Activated CD4-positive, alpha-beta T cell treated with anti-CD3 and anti-CD28 coated beads, Interleukin-2, amount 50 U/mL, for 1 hour (primary cell): ENCODE measurements at places on chromosomes 5 and 9.

DNA sequence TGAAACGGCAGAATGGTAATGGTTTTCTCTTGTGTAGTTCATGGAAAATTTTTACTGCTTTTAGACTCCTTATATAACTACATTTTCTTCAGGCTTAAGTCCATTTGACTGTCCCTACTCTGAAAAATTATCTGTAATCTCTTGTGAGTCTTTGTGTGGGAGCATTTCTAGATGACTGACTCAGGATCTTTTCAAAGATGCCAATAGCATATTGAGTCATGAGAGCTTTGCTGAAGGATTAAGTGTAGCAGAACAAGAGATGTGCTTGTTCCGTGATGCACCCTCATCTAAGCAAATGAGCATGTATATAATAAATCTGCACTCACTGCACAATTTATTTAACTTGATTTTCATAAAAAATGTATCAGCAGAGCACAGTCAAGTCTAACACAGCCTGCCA is 298.7 kb upstream of the CDH6 start:
- no peak for DNase-seq

DNA sequence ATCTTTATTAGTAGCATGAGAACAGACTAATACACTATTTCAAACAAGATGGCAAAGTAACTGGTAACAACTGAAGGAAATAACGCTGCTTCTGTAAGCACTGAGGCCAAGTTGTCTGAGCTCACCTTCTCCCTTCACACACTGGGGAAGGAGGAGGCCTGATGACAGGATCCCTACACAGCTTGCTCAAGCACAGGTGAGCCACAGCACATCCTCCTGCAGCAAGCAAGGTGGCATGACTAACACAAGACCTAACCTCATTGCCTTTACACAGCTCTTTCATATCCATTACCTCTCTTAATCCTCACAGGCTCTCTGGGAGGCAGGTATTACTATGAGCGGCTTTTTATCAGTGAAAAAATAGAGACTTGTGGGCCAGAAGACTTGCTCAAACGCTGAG is 83.3 kb downstream of the ARL15 start:
- DNase-seq: no peak

- DNase-seq: no peak
Measured at GRCh38 chr5:111774525-111774924, 17.5 kb upstream of the NREP start.

- no peak for DNase-seq
Measured at GRCh38 chr9:123251324-123251723, 17.1 kb downstream of the STRBP start.

DNA sequence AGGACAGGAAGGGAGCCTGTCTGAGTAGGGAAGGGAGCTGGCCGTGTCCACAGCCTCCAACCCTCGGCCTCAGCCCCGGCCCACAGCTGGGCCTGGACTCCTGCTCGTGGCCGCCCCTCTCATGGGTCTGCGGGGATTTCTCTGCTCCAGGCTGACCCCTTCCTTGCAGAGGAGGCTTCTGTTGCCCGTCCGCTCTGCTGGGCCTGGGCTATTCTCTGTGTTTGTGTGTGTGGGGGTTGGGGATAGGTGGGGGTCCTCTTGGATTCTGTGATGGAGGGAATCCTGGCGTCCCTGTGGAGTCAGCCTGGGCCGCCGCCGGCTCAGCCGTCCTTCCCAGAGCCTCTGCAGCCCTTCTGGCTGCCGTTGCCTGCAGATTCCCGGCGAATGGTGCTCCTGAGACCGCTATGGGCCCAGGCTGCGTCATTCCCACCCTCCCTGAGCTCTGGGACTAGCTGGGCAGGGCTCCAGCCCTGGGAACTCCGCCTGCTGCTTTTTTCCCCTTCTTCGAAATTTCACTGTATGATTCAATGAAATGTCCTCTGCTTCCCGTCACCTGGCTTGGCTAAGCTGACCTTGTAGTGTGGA is 64.2 kb downstream of the FGF18 start:
- DNase-seq: no peak

GRCh38 chr9:76643399-76644117 is 120.7 kb upstream of the PCA3 start:
- no peak for DNase-seq

DNA sequence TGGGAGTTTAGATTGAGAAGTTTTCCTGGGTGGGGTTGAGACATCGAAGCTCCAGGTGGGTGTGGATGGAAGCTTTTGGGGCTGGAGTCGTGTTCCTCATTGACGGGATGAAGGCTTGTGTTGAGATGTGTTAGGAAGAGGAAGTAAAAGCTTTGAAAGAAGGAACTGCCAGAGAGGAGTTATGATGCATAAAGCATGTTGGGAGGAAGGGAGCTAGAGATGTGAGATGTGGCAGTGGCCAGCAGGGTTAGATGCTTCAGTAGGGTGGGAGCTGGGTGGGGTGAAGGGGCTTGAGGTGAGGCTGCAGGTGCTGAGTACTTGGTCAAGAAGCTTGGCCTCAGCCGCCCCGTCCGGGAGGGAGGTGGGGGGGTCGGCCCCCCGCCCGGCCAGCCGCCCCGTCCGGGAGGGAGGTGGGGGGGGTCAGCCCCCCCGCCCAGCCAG is 56.7 kb downstream of the HSPA4 start:
- no peak for DNase-seq

GRCh38 chr5:133741396-133741795 is 129.1 kb upstream of the FSTL4 start:
- no peak for DNase-seq

GRCh38 chr9:105055917-105056316 is 128.0 kb upstream of the ABCA1 start:
- no peak for DNase-seq

- DNase-seq: no peak
Measured at GRCh38 chr9:108219664-108220063, 636.1 kb downstream of the ACTL7B start.

DNA sequence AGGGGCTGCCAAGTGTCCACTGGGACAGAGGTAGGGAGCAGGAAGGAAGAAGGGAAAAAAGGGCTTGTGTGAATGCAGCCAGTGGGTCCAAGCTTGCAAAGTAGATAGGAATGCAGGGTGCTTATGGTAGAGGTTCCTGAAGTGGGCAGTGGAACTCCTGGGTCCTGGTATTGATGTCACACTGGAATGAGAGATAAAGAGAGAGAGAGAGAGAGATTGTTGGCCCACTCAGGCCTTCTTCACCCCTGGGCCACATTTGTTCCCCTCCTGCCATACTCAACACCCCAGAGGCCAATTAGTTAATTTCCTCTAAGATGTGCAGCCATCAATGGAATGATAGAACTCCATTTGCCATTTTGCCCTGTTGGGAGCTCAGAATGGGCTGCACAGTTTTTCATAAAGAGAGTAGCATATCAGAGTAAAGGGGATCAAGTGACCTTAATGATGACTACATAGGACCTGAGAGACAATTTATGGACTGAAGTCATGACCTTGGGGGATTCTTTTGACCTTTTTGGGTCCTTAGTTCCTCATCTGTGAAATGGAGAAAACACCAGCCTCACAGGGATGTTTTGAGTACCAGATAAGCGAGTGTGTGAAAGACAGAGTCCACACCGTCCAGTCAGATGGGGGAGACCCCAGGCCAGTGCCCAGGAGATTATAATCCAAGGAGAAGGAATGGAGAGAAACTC is 52.9 kb downstream of the PPARGC1B start:
- DNase-seq: no peak

DNA sequence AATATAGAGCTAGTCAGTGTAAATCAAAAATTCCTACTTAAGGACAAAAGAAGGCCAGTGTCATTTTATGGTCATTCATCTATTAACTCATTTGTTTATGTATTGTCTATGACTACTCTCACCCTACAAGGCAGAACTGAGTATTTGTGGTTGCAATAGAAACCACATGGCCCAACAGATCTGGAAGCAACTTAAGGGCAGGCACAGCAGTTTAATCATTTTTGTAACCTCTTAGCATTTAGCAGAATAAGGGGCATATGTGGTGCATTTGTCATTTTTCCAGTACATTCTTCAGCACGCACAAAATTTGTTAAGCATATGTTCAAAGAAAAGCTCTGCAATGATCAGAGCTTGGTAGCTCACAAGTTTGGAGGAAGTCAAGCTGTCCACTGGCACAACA is 1.1 kb downstream of the FKBP15 start:
- no peak for DNase-seq

- DNase-seq: no peak
Measured at GRCh38 chr5:107268241-107268640, 402.5 kb downstream of the EFNA5 start.

- DNase-seq: no peak
Measured at GRCh38 chr5:57695179-57695578, 212.6 kb upstream of the ACTBL2 start.

DNA sequence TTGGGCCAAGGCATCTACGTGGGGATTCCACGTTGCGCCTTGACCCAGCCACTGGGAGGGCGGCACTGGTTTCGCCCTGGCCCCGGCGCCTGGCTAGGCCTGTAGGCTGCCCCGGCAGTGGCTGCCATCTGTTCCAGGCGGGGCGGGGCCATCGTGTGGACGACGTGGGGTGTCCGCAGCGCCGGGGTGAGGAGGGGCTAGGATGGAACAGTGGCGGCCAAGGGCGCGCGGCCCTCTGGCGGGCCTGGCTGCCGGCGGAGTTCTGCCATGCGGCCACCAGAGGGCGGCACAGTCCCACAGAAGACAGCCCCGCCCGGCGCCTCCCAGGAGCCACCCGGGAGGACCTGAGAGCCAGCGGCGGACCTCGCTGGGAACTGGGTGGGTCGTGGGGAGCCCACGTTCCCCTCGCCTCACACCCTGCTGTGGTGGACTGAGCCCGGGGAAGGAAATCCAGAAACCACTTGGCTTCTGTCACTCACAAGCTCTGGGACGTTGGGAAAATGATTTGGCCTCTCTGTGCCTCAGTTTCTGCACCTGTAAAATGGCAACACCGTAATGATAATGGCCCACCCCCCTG is 22.6 kb upstream of the RAPGEF1 start:
- DNase-seq: peak; percentile 76

- no peak for DNase-seq
Measured at GRCh38 chr9:84636436-84636835, 33.1 kb upstream of the NTRK2 start.

- DNase-seq: no peak
Measured at GRCh38 chr5:81344736-81345135, 43.3 kb downstream of the ZCCHC9 start.

- no peak for DNase-seq
Measured at GRCh38 chr5:52786391-52786790, 1.3 kb upstream of the ITGA1 start.

- DNase-seq: no peak
Measured at GRCh38 chr9:113187929-113188595, 33.0 kb downstream of the FKBP15 start.

- DNase-seq: no peak
Measured at GRCh38 chr5:7668161-7668560, 182.8 kb downstream of the CFAP90 start.

DNA sequence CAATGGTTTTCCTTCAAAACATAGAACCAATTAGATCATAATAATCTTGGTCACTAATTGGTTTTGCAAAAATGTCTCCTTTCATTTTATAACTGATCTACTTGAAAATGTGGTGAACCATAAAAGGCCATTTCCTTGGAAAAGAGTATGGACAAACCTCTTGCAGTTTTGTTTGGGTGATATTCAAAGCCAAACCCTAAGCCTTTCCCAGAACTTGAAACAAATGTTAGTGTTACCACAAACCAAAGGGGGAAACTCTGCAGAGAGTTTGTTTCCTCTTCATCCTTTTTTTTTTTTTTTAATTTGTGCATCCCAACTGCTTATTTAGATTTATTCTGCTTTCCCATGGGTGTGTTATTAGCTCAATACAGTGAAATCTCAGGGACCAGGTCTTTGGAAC is 204.4 kb upstream of the ADAMTSL1 start:
- no peak for DNase-seq

GRCh38 chr5:141504216-141504615 is 15.3 kb downstream of the PCDHGC5 start:
- DNase-seq: no peak

GRCh38 chr5:154334406-154335064 is 111.3 kb upstream of the SAP30L start:
- no peak for DNase-seq
